Melanocyte of skin (primary cell): ENCODE measurements at places on chromosomes 4 and X. TPM values are rescaled to one million over a fixed set of nuclear protein-coding genes. Genes with fewer than 3 reads are reported as not detected.

MTNR1A gene
- total RNA-seq = not detected in 2 replicates

TACR3 gene
- total RNA-seq = not detected in 2 replicates

ERCC6L gene
- 7.1 and 8.7 TPM in 2 replicates for total RNA-seq

CPLX1 gene
- total RNA-seq = not detected in 2 replicates

CPZ gene
- total RNA-seq = 0.34 TPM in 1 of 2 replicates, not detected in the other

CSAG2 gene
- total RNA-seq = not detected in 2 replicates

SPATA4 gene
- under 0.01 TPM in 1 of 2 replicates, not detected in the other for total RNA-seq

DOK7 gene
- total RNA-seq = not detected in 2 replicates

SYN1 gene
- total RNA-seq = 0.36 TPM in 1 of 2 replicates, not detected in the other

TEX13D gene
- not detected in 2 replicates for total RNA-seq
